ENCODE measurements at places on chromosomes 7 and 10. TPM values are rescaled to one million over a fixed set of nuclear protein-coding genes. Genes with fewer than 3 reads are reported as not detected.

- no peak for DNase-seq
Observed at GRCh38 chr10:31102421-31102820, 70.8 kb upstream of the ZNF438 start.

GRCh38 chr7:33504266-33504665 is 374.9 kb downstream of the BBS9 start:
- no peak for DNase-seq

DNA sequence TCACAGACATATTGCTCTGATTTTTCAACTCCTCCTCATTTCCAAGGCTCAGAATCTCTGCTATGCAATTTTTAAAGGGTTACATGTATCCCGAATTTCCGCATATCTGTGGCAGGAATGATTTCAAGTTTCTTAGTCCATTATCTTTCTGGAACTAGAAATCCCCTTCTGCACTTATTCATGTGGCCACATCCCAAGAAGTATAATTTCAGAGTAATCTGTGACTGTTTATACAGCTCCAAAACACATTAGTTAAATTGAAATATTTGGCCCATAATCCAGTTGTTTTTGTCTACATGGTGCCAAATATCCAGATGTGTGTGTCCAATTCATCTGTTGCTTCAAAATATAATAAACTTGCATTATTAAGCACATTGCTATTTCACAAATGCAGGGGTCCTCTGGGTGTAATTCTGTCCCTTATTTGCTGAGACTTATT is 271.2 kb downstream of the ARHGAP12 start:
- no peak for DNase-seq

DNA sequence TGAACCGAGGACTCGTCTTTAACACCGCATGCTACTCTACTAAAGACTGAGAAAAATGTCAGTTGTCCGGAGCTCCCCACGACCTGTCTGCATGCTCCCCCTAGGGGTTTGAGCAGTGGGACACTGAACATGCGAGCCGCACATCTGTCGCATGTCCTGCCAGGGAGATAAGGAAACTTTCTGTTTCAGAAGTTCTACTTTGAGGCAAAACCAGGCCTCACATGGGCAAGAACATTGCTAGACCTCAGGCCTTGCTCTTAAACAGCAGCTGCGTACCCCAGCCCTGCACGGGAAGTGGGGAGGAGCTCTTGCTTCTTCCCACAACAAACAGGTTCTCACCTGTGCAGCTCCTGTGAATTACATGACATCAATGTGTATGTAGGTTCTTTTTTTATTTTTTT is 30.3 kb upstream of the HERPUD2 start:
- no peak for DNase-seq

GRCh38 chr10:3803927-3804741 is 19.1 kb upstream of the KLF6 start:
- no peak for DNase-seq

DNA sequence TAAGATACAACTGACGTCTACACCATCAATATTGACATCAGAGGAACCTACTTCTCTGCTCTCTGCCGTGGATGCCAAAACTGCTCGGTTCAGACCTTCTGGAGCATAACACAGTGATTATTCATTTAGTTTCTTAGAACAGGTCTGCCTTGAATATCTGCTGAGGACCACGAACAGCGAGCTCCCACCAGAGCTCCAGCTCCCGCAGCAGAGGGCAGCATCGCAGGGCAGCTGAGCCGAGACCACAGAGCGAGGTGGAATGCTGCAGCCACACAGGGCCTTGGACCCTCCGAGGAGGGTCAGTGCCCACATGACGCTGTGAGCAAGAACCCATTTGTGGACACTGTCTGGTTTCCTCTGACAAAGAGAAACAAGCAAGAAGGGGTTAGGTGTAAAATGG is 6.8 kb downstream of the VIPR2 start:
- DNase-seq = no peak

GRCh38 chr10:92690915-92691590 is 1.3 kb downstream of the HHEX start:
- DNase-seq = no peak

The LSM5 gene
- total RNA-seq = 157 TPM

The BTBD16 gene
- total RNA-seq = not detected

The ZFAND2A gene
- 52.5 TPM for total RNA-seq

The TEX36 gene
- total RNA-seq = not detected
